ENCODE measurements at places on chromosomes 3 and 15.
A peak's percentile ranks its signal among the peaks of the same experiment; 100 is the strongest.

GRCh38 chr3:116302087-116302747 lies 143.1 kb downstream of the LSAMP start:
- no peak for DNase-seq

DNA sequence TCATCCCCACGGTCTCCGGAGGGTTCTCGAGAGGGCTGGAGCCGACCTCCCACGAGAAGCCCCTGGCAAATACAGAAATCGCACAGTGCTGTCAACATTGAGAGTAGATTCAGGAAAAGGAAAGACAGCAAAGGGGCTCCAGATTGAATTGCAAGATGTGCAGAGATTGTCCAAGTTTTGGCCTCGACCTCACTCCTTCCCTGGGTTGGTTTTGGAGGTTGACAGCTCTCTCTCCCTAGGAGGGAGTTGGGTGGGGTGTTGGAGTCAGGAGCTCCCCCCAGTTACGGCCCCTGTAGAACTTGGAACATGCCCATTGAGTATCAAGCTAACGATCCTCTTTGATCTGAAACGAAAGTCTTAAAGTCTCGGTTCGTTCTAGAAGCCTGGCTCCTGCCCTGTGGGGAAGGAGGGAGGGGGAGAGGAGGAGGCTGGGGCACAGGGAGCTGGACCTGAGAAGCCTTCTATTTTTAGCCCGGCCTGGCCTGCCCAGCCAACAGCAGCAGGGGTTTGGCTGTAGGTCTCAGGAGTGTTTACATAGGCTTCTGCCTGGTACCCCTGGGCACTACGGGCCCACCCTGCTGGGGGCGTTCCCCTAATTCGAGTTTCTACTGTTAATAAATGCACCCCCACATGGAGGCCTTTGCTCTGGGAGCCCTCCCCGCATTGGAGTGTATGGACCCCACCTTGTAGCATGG lies 672 bp upstream of the KY start:
- DNase-seq = no peak

DNA sequence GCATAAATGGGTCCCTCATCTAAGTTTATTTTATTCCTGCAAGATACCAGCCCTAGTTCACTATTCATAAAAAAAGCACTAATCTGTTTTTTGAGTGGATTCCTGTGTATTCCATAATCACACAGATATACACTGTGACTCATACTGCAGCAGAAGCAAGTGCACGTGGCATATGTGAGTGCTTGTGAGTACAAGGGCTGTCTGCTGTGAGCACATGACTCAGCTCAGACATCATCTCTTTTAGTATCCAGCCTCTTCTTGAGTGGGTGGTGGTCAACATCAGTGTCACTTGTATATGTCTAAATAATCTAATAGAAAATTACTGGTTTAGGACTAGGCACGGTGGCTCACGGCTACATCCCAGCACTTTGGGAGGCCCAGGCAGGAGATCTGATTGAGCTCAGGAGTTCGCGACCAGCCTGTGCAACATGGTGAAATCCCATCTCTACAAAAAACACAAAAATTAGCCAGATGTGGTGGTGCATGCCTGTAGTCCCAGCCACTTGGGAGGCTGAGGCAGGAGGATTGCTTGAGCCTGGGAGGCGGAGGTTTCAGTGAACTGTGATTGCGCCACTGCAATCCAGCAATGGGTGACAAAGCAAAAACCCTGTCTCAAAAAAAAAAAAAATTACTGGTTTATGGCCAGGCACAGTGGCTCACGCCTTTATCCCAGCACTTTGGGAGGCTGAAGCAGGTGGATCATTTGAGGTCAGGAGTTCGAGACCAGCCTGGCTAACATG lies 49.8 kb downstream of the NIPA2 start:
- DNase-seq = no peak

GRCh38 chr15:57611123-57611522 lies 19.4 kb downstream of the MYZAP start:
- no peak for DNase-seq

- DNase-seq = no peak
Measured at GRCh38 chr15:55357774-55358173, 38.8 kb downstream of the PIGB start.

GRCh38 chr3:50345586-50346234 lies at the start of gene ZMYND10:
Gene ZMYND10, minus strand, starts transcription at chr3:50345732. Its CDS starts 153 bp downstream, at chr3:50345579.
- peak; percentile 57 for DNase-seq

- no peak for DNase-seq
Measured at GRCh38 chr15:56653107-56653506, 80.2 kb downstream of the ZNF280D start.

All from stimulated activated CD4-positive, alpha-beta T cell treated with anti-CD3 and anti-CD28 coated beads, Interleukin-15, amount 100 ng/mL, for 1 hour (primary cell).